ENCODE measurements at places on chromosomes 7 and 10. TPM values are rescaled to one million over a fixed set of nuclear protein-coding genes. Genes with fewer than 3 reads are reported as not detected.
A peak's percentile ranks its signal among the peaks of the same experiment; 100 is the strongest.

The LRIT1 gene
- not detected for polyA plus RNA-seq

The CACNA2D1 gene
- not detected for polyA plus RNA-seq

GRCh38 chr7:80047032-80047431 is 87.6 kb upstream of the GNAI1 start:
- no peaks in the 10 kb centered on the region for H3K4me1 ChIP-seq
- no peaks in the 10 kb centered on the region for H3K36me3 ChIP-seq
- H3K27ac ChIP-seq = no peak overlapping the region
- H3K27me3 ChIP-seq = no peaks in the 10 kb centered on the region
- H3K4me3 ChIP-seq = no peak overlapping the region
- DNase-seq = no peak

- H3K4me3 ChIP-seq = no peak overlapping the region
- peaks cover 21% of the 10 kb centered on the region for H3K4me1 ChIP-seq
- H3K27ac ChIP-seq = no peak overlapping the region
- H3K36me3 ChIP-seq = no peaks in the 10 kb centered on the region
- DNase-seq = peak; percentile 56
Observed at GRCh38 chr7:37284805-37285231, 163.8 kb downstream of the ELMO1 start.

- no peak overlapping the region for H3K4me3 ChIP-seq
- H3K27me3 ChIP-seq = no peaks in the 10 kb centered on the region
- no peaks in the 10 kb centered on the region for H3K4me1 ChIP-seq
- H3K36me3 ChIP-seq = no peaks in the 10 kb centered on the region
Observed at GRCh38 chr10:36057180-36057579, 415.1 kb upstream of the FZD8 start.

GRCh38 chr7:109256762-109257560 is 687.3 kb downstream of the DNAJB9 start:
- H3K4me1 ChIP-seq = no peaks in the 10 kb centered on the region
- H3K36me3 ChIP-seq = no peaks in the 10 kb centered on the region
- no peak overlapping the region for H3K27ac ChIP-seq
- H3K4me3 ChIP-seq = no peak overlapping the region
- no peak for DNase-seq

GRCh38 chr10:124906551-124907001 is 35.3 kb upstream of the ZRANB1 start:
- no peak overlapping the region for H3K4me3 ChIP-seq
- peaks cover 5% of the 10 kb centered on the region for H3K27me3 ChIP-seq
- H3K27ac ChIP-seq = no peak overlapping the region
- H3K36me3 ChIP-seq = no peaks in the 10 kb centered on the region
- no peak for DNase-seq
- no peaks in the 10 kb centered on the region for H3K4me1 ChIP-seq

- peak; percentile 20 for DNase-seq
- no peak overlapping the region for H3K4me3 ChIP-seq
- H3K4me1 ChIP-seq = no peaks in the 10 kb centered on the region
- H3K27ac ChIP-seq = no peak overlapping the region
- H3K27me3 ChIP-seq = no peaks in the 10 kb centered on the region
- no peaks in the 10 kb centered on the region for H3K36me3 ChIP-seq
Observed at GRCh38 chr7:93092757-93093370, 24.9 kb downstream of the SAMD9 start.

GRCh38 chr10:10589540-10590303 is 427.9 kb upstream of the CELF2 start:
- H3K27ac ChIP-seq = no peak overlapping the region
- peaks cover 2% of the 10 kb centered on the region for H3K27me3 ChIP-seq

DNA sequence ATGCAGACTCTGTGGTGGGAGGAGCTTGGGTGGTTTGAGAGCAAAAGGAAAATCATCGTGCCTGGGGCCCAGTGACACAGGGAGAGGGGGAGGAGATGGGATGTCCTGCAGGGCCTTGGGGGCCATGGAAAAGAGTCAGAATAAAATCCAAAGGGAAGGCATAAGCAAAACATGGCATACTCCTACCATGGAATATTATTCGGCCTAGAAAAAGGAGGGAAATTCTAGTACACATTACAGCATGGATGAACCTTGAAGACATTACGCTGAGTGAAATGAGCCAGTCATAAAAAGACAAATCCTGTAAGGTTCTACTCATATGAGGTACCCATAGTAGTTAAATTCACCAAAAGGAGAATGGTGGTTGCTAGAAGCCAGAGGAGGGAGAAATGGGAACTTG is 38.7 kb downstream of the STRA8 start:
- no peak overlapping the region for H3K4me3 ChIP-seq
- no peaks in the 10 kb centered on the region for H3K27me3 ChIP-seq
- H3K27ac ChIP-seq = no peak overlapping the region
- H3K36me3 ChIP-seq = no peaks in the 10 kb centered on the region

- H3K36me3 ChIP-seq = no peaks in the 10 kb centered on the region
- H3K27me3 ChIP-seq = no peaks in the 10 kb centered on the region
- no peak overlapping the region for H3K4me3 ChIP-seq
Observed at GRCh38 chr7:508461-509170, 11.0 kb downstream of the PDGFA start.

- DNase-seq = peak; percentile 37
- peaks cover 87% of the 10 kb centered on the region for H3K4me1 ChIP-seq
- peaks cover 4% of the 10 kb centered on the region for H3K27me3 ChIP-seq
Observed at GRCh38 chr10:123146013-123146893, 1.7 kb upstream of the HMX2 start.

GRCh38 chr7:64320547-64321513 is 7.1 kb downstream of the ZNF736 start:
- no peaks in the 10 kb centered on the region for H3K27me3 ChIP-seq
- peak; percentile 44 for DNase-seq
- peak overlapping the region; percentile 76 for H3K27ac ChIP-seq
- H3K36me3 ChIP-seq = peaks cover 8% of the 10 kb centered on the region

DNA sequence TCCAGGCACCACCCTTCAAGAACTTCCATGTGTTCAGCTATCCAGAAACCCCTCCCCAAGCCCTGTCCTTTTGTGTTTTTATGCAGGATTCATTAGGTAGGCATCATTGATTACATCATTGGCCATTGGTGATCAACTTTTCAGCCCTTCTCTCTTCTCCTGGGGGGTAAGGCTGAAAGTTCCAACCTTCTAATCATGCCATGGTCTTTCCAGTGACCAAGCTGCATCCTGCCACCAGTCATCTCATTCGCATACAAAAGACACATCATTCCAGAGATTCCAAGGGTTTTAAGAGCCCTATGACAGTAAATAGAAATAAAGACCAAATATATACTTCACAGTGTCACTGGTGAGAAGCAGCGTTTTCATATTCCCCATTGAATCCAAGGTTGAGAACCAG is 48.2 kb downstream of the DNAJC12 start:
- peaks cover 10% of the 10 kb centered on the region for H3K4me1 ChIP-seq
- DNase-seq = no peak
- H3K27me3 ChIP-seq = peaks cover 3% of the 10 kb centered on the region
- H3K36me3 ChIP-seq = no peaks in the 10 kb centered on the region

- H3K4me3 ChIP-seq = no peak overlapping the region
- no peaks in the 10 kb centered on the region for H3K36me3 ChIP-seq
- no peak overlapping the region for H3K27ac ChIP-seq
Observed at GRCh38 chr7:20484356-20484755, 131.1 kb upstream of the ABCB5 start.

- H3K27me3 ChIP-seq = peaks cover 3% of the 10 kb centered on the region
- H3K27ac ChIP-seq = no peak overlapping the region
- H3K36me3 ChIP-seq = no peaks in the 10 kb centered on the region
Observed at GRCh38 chr7:151550656-151551286, 31.1 kb upstream of the RHEB start.

DNA sequence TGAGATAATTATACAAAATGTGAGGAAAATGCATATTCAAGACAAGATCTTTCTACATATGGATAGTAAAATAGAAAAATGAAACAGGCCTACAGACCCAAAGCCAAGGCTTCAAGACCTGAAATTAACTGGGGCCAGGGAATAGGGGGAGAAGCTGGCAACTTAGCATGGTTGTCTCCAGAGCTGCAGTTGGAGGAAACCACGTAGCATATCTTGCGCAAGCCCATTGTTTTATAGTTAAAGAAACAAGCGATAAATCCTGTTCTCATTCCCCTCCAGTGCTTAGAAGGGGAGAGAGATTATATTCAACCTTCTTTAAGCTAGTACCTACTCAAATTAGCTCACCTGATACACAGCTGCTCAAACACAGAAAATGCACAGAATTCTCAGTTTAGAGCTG is 197.1 kb downstream of the SORCS1 start:
- H3K4me3 ChIP-seq = no peak overlapping the region
- no peak overlapping the region for H3K27ac ChIP-seq
